Stimulated activated CD4-positive, alpha-beta T cell treated with anti-CD3 and anti-CD28 coated beads, Interleukin-4, amount 100 ng/mL, for 24 hours (primary cell): ENCODE measurements at places on chromosomes 6 and 20.

DNA sequence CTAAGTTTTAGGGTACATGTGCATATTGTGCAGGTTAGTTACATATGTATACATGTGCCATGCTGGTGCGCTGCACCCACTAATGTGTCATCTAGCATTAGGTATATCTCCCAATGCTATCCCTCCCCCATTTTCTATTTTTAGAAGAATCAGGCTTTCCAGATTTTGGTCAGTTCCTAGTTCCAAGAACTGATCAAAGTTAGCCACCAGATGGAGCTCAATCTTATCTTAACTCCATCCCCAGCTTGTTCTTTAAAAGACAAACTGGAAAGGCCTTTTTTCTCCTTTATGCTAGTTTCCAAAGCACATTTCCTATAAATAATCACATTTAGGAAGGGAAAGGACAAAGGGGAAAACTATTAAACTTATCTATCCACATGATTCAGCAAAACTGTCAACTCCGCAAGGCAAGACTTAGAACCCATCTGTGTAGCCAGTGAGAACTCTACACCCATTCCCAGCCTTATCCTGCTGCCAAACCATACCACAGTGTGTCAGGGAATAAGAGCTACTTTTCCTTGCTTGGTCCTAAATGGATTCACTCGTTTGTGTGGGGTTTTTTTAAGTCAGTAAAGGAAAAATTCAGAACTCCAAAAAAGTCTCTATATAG, 22.8 kb upstream of the KHDC1 start:
- no peak for DNase-seq

GRCh38 chr20:35088231-35089145, 4.1 kb downstream of the TRPC4AP start:
- no peak for DNase-seq

- no peak for DNase-seq
These were observed 11.2 kb upstream of the GPSM3 start for GRCh38 chr6:32203426-32204267.

GRCh38 chr6:41966214-41966920, 24.8 kb upstream of the CCND3 start:
- no peak for DNase-seq

GRCh38 chr20:50108556-50109235, 4.3 kb downstream of the UBE2V1 start:
- no peak for DNase-seq

DNA sequence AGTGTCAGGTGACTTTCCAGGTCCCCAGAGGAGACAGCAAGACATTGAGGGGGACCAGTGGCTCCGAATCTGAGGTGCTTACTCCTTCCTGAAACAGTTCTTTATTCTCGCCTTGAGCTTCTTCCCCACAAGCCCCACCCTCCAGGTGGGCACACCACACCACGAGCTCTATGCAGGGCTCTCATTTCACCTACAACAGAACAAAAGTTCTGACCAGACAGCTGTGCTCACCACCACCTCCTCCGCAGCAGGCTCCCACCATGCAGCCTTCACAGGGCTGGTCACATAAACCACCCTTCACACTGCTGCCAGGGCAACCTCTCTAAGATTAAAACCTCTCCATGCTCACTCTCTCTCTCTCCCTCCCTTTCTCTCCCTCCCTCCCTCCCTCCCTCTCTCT, 384.5 kb upstream of the ARID1B start:
- no peak for DNase-seq

DNA sequence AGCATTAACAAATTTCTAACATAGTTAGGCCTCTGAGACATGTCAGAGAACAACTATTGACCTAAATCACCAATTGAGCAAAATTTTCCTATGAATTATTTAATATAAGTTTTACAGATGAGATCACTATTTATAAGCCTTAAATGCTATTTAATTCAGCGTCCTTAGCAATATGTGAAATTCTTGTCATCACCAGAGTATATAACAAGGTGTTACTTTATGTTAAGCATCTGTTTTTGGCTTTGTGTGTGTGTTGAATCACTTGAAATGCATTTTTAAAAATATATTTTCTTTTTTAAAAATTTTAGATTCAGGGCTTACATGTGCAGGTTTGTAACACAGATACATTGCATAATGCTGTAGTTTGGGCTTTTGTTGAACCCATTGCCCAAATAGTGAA, 794.1 kb downstream of the EYS start:
- no peak for DNase-seq

DNA sequence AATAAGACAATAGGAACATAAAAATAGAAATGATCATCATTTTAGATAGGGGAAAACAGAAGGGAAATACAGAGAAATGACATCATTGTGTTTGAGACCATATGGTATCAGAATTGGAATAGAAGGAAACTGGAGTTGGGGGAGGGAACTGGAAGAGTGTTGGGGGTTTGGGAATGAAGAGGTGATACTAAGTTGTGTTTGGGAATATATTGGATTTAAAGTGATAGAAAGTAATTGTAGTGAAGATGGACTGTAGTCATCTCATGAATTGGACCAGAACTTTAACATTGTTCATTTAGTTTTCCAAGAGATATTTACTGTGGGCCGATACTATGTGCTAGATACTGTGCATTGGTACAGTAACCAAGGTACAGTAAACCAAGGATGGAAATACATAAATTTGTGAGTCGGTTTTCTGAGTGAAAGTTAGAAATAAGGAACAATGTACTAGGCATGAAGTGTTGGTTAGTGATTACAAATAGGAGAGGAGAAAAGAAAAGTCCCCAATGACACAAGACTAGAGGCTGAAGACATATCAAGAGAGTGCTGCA, 32.3 kb downstream of the KCNQ5 start:
- DNase-seq: no peak

- DNase-seq: no peak
These were observed 5.3 kb downstream of the ARFGEF2 start for GRCh38 chr20:48926821-48927220.

- DNase-seq: no peak
These were observed 32.9 kb downstream of the PKIG start for GRCh38 chr20:44615169-44615791.

- DNase-seq: peak; percentile 21
These were observed 312.0 kb downstream of the ZFAND3 start for GRCh38 chr6:38131527-38131965.

- DNase-seq: no peak
These were observed at the start of gene GRIK2 for GRCh38 chr6:101393251-101393828. TSS of gene GRIK2 (plus strand) at chr6:101393708.

GRCh38 chr20:57535297-57535696, 10.4 kb upstream of the CTCFL start:
- DNase-seq: no peak

GRCh38 chr6:16097382-16098171, 31.3 kb upstream of the MYLIP start:
- no peak for DNase-seq

DNA sequence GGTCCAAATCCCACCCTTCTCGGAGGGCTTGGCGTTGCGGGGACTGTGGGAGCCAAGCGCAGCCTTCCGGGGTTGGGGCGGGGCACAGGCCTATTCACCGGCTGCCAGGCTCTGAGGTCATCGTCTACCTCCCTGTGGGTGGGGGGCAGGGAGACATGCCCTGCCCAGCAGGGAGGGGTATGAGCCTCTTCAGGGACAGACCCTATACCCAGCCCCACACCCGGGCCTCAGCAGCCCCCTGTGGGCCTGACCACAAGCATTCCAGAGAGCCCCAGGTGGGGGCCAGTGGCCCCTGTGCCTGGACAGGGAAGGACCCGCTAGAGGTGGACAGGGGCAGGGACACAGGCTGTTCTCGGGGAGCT, 11.6 kb downstream of the LAMA5 start:
- no peak for DNase-seq

DNA sequence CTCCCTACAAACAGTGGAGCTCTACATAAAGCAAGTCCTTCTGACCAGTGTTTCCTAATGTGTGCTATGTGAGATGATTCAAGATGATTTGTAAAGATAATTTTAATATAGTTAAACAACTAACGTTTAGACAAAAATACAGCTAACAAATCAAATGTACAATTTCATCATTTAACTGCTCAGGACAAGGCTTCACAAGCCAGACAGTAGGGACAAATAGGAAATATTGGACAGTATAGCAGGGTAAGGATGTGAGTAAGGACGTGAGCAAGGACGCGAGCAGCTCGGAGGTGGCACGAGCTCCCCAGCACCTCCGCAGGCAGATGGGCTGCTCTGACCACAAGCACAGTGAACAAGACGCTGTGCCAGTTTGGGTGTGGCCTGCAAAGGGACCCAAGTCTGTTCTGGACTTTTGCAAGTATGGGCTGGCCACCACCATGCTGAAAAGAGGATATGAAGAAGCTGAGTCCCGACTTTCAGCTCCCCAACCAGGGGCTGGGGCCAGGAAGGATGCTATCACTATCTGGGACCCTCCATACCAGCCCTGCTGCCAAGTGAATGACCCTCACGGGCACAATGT, 14.5 kb downstream of the DIDO1 start:
- no peak for DNase-seq

GRCh38 chr6:22436134-22436533, 133.2 kb upstream of the HDGFL1 start:
- no peak for DNase-seq

GRCh38 chr6:151029970-151030369, 164.5 kb downstream of the MTHFD1L start:
- DNase-seq: no peak

GRCh38 chr20:25279403-25279802, 31.5 kb downstream of the PYGB start:
- no peak for DNase-seq

DNA sequence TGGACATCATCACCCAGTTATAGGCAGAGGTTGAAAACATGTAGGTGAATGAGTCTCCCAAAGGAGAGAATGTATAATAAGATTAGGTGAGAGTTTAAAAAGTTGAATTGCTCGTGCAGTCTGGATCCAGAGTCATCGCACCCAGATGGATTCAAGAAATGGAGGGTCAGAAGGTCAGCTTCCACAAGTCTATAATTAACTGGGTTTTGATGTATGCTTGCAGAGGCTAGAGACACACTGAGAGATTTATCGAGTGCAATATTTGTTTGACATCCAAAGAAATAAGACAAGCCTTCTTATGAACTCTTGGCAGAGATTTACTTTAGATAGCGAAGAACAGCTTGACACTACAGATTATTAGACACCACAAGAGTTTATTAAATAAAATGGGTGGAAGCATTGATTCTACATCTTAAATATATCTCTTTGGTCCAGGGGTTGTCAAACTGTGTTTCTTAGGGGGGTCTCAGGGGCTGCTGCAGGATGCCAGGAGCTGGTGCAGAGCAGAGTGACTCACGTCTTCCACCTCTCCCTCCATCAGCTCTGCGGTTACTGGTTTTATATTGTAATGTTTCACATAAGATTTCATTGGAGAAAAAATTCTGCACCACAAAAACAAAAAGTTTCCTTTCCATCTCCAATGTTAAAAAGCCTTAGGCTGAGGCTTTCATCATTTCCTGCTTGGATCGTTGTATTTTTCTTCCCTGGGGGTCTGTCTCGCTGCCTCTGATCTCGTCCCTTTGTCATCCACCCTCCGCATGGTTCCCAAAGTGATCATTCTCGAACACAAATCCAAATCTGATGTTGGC, 176.2 kb upstream of the AHI1 start:
- no peak for DNase-seq

- no peak for DNase-seq
These were observed 690.5 kb downstream of the FRK start for GRCh38 chr6:115370202-115370601.

DNA sequence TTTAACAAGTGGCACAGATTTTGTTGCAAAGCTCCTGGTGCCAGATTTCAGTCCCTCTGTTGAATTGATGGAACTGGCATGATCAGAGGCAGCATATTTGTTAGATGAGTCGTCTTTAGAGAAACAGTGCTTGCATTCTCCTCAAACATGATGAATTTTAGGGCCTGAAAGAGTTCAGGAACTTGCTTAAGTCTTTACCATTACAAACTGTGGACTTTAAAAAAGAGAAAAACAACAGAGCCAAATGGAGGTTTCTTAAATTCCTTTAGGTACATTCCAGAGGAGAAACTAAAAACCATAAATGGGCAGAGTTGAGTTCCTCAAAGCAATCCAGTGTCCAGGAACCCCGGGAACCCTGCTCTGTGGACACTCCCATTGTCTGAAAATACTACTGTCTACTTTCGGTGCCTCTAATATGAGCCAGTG, 2.5 kb downstream of the GTF2H5 start:
- no peak for DNase-seq

DNA sequence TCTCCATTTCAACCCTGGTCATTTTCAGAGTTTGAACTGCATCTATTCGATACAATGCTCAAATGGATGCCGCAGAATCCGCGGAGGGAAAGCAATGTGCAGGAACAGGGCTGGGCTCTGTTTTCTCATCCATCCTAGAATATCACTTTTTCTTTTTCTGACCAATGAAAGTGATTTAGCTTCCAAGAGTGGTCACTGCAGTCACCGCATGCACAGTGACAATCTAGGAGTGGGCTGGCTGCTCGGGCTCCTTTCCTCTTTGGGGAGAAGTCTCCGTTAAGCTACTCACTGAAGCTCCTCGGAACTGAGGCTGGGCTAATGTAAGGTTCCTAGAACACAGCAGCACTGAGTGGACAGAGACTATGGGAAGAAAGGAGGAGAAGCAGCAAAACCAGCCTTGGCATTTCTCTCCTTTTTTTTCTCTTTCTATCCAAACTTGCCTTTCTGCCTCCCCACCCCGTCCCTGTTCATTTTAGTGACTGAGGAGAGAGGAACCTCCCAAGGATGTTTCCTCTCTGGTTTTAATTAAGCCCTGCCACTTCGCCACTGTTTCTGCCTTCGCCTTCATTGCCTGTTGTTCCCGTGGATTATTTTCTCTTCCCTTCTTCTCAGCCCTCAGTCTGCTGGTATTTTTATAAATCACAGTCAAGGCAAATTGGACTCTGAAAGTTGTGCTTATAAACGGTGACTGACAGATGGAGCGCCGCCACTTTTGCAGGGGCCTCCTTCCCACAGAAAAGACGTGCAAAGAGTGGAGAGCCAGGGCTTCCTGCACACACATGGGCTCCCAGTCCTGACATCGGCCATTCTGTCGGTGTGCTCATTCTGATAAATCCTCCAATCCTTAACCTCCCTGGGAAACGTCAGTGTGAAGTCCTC, 41.1 kb downstream of the RAMACL start:
- no peak for DNase-seq

- peak; percentile 48 for DNase-seq
These were observed at the start of gene ECI2 for GRCh38 chr6:4134841-4135664. TSS of gene ECI2 (minus strand) at chr6:4135575. CDS start at chr6:4135560, 15 bp downstream.

GRCh38 chr6:159943968-159944598, 24.8 kb upstream of the IGF2R start:
- DNase-seq: no peak

- no peak for DNase-seq
These were observed 382.5 kb downstream of the EPHA7 start for GRCh38 chr6:93036835-93037234.
